H1 (cell line): ENCODE measurements at places on chromosomes 13 and 19.
A peak's percentile ranks its signal among the peaks of the same experiment; 100 is the strongest.

- DNase-seq = no peak
Observed at GRCh38 chr19:5927441-5927821, 13.4 kb downstream of the CAPS start.

DNA sequence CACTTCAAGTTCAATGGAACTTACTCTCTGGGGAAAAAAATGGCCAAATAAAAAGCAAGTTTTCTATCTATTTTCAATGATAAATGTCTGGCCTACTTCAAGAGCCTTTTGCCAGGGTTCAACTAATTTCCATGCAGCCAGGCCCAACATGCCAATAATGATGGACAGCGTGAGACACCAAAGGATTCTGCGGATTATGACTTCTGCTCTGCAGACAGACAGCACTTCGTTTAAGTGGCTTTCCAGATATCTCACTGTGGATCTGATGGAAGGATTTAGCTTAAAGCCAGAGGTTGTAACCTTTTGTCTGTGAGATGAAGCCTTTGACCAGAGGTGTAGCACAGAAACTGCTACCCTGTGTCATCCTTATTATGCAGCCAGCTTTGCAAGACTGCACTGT lies 614.2 kb downstream of the DCT start:
- DNase-seq = no peak

- no peak for DNase-seq
Observed at GRCh38 chr13:73991884-73992283, 142.3 kb downstream of the KLF12 start.

- no peak for DNase-seq
Observed at GRCh38 chr19:33559996-33560395, 38.4 kb upstream of the PEPD start.

DNA sequence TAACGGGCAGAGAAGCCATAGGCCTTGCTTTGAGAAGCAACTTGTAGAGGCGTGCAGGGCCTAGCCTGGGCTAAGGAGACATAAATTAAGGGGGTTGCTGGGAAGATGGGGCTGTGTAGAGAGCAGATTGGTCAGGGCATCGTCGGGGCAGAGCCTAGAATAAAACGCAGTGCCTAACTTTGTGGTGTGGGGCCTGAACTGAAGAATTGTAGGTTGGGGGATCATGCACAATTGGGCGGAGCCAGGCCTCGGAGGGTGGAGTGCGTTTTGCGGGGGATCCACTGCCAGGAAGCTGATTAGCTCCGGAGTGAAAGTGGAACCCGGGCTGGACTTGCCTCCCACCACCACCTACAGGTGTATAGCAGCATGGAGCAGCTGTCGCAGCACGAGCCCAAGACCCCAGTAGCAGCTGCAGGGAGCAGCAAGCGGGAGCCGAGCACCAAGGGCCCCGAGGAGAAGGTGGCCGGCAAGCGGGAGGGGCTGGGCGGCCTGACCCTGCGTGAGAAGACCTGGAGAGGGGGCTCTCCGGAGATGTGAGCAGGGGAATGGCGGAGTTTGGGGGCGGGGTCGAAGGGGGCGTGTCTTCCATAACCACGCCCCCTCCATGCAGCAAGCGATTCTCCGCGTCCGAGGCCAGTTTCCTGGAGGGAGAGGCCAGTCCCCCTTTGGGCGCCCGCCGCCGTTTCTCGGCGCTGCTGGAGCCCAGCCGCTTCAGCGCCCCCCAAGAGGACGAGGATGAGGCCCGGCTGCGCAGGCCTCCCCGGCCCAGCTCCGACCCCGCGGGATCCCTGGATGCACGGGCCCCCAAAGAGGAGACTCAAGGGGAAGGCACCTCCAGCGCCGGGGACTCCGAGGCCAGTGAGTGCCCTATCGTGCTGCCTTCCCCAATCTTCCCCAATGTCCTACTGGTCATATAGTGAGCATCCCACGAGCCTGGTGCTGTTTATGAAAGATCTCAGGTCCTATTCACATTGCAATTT lies 13.8 kb downstream of the DNASE2 start:
- DNase-seq = peak; percentile 96

GRCh38 chr13:111511219-111511732 lies 190.8 kb downstream of the TEX29 start:
- DNase-seq = no peak

GRCh38 chr13:39107561-39107960 lies 69.3 kb downstream of the NHLRC3 start:
- no peak for DNase-seq

DNA sequence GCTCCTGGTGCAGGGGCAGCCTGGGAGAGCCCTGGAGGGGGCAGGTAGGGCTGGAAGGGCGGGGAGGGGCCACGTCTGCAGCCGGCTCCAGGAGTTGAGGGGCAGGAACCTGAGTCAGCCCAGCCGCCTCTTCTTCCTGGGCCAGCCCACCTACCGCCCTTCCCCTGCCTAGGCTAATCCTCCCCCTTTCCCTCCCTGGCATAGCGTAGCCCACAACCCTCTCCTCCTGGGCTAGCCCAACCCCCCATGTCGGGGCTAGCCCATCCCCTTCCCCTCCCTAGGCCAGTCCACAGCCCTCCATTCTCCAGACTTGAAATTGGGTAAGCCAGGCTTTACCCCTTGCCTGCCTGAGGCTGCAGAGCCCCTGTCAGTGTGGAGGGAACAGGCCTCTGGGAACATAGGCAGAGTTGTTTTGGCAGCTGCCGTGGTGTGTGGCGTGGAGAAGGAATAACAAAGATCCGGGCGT lies 20.6 kb upstream of the WDR18 start:
- DNase-seq = no peak

GRCh38 chr13:20547479-20547908 lies 19.5 kb upstream of the IFT88 start:
- no peak for DNase-seq

DNA sequence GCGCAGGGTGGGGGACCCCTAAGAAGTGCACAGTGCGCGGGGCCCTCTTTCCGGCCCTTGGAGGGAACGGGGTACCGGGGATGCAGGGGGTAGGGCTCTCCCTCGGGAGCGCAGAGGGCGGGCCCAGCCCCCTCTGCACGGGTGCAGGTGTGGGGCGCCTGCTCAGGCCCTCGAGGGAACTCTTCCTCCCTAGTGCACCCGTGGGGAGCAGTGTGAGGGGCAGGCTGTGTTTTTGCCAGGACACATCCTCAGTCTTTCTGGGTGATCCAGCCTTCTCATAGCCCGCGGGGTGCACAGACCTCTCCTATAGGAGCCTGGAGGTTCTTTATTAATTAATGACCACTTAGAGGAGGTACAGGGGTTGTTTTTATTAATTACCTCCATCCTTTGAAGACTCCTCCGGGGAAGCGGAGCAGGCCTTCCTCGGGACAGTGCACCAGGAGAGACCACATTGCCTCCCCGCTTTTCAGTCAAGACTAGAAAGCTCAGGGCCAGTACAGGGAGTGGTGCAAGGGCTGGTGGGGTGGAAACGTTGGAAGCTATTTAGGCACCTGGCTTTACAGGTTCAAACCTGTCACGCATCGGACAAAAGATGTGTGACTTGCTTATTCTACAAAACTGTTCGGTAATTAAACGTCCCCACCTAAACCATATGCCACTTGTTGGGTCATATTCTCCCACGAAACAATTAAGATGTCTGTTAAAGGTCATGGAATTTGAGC lies 598 bp upstream of the GJB6 start:
- DNase-seq = no peak

- no peak for DNase-seq
Observed at GRCh38 chr13:80382576-80382975, 41.6 kb upstream of the SPRY2 start.

- DNase-seq = no peak
Observed at GRCh38 chr13:48443442-48444208, 30.7 kb upstream of the LPAR6 start.

DNA sequence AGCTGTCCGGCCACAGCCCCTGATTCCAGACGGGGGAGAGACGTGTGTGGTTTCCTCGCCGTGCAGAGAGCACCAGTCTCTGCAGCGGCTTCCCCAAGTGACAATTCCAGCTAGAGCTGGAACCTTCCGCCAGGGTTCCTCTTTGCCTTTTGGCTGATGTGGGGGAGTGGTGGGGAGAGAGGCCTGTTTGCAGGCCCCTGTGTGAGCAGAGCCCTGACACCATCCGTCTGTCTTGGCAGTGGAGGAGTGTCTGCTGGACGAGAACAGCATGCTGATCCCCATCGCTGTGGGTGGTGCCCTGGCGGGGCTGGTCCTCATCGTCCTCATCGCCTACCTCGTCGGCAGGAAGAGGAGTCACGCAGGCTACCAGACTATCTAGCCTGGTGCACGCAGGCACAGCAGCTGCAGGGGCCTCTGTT lies 25.0 kb downstream of the LAMP1 start:
- DNase-seq = no peak

GRCh38 chr13:44142941-44143665 lies 230.5 kb upstream of the SERP2 start:
- no peak for DNase-seq

GRCh38 chr13:41224113-41225110 lies 30.0 kb upstream of the KBTBD7 start:
- no peak for DNase-seq

DNA sequence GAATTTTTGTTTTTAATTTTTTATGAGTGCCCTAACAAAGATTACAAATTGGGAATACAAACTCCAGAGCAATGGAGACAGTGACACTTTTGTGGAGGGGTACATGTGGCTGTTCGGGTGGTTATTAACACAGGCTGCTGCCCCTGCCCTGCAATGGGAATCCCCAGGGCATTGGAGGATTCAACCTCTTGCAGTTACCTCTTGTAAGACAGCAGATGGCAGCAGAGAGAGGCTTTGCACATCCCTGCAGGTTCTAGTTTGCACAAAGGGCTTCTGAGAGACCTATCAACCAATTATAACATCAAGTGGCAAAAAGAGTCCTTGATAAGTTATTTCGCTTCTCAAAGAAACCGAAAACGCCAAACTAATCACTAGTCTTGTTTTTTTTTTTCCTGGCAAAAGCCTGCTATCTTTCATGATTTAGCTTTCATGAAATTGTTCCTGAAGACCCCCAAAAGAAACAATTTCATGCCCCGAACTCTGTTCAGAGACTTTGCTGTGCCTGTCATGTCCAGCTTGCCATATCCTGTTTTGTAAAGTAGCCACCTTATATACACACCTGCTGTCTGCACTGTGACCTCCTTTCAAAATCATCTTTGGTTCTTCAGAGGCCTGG lies 10.4 kb downstream of the GJB2 start:
- DNase-seq = no peak

DNA sequence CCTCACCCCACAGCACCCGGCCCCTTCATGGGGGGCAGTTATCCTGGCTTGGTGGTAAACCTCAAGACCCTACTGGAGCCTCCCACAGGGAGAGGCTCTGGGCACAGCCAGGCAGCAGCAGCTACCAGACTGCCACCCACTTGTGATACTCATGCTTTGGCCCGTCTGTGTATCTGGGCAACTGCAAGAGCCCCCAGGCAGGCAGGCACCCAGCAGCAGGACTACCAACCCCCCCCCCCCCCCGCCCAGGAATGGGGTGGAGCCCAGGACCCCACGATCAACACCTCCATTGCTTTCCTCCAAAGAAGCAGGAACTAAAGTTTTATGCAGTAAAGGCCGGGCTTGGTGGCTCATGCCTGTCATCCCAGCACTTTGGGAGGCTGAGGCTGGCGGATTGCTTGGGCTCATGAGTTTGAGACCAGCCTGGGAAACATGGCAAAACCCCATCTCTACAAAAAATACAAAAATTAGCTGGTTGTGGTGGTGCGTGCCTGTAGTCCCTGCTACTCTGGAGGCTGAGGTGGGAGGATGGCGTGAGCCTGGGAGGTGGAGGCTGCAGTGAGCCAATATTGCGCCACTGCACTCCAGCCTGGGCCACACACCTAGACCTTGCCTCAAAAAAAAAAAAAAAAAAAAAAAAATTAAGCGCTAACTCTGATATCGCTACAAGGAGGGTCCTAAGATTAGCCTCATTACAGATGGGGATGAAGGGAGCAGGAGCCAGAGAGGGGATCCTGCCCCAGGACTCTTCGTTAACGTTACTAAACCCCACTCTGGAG lies 1.1 kb upstream of the LYL1 start:
- no peak for DNase-seq

DNA sequence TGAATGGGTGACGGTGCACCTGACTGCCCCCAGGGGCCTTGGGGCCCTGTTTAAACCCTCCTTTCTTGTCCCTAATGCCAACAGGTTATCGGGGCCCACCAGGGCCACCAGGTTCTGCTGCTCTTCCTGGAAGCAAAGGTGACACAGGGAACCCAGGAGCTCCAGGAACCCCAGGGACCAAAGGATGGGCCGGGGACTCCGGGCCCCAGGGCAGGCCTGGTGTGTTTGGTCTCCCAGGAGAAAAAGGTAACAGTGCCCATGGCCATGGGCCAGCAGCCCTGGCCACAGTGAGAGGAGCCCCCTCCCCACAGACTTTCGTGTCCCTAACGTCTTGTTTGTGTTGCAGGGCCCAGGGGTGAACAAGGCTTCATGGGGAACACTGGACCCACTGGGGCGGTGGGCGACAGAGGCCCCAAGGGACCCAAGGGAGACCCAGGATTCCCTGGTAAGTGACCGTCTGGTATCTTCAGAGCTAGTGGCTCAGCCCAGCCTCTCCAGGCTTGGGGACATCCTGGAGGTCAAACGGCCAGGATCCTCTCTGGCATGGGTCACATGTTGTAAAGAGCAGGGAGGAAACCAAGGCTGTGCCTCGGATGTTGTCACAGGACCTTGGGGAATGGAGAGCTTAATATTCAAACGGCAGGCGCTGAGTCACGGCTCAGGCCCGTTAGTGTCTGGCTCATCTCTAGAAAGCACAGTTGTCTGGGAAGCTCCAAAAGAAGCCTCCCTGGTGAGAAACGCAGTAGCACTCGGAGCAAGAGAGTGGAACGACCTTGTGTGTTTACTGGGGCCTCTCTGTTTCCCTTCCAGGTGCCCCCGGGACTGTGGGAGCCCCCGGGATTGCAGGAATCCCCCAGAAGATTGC lies 58.3 kb downstream of the RAB20 start:
- no peak for DNase-seq

- DNase-seq = no peak
Observed at GRCh38 chr19:4596033-4596904, 36.8 kb upstream of the SEMA6B start.

DNA sequence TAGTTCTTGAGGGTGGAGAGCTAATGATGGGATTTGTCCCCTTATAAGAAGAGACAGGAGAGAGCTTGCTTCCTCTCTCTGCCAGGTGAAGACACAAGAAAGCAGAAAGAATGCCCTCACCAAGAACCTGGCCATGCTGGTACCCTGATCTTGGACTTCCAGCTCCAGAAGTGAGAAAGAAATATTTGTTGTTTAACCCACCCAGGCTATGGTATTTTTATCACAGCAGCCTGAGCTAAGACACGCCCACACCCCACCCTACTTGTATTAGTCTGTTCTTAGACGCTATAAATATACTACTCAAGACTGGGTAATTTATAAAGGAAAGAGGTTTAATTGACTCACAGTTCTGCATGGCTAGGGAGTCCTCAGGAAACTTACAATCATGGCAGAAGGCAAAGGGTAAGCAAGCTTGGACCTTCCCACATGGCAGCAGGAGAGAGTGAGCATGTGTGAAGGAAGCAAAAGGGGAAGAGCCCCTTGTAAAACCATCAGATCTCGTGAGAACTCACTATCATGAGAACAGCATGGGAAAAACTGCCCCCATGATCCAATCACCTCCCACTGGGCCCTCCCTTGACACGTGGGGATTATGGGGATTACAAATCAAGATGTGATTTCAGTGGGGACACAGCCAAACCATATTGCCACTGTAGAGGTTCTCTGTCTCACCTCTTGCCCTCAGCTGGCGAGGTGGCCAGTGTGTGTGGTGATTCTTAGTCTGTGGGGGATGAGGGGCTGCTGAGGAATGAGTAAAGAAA lies 57.4 kb upstream of the RCBTB2 start:
- no peak for DNase-seq

- no peak for DNase-seq
Observed at GRCh38 chr13:58729361-58729760, 1097.8 kb downstream of the PCDH17 start.

- DNase-seq = no peak
Observed at GRCh38 chr13:82565201-82565600, 1317.1 kb downstream of the SLITRK1 start.
